ENCODE measurements at places on chromosomes 7 and 10.

DNA sequence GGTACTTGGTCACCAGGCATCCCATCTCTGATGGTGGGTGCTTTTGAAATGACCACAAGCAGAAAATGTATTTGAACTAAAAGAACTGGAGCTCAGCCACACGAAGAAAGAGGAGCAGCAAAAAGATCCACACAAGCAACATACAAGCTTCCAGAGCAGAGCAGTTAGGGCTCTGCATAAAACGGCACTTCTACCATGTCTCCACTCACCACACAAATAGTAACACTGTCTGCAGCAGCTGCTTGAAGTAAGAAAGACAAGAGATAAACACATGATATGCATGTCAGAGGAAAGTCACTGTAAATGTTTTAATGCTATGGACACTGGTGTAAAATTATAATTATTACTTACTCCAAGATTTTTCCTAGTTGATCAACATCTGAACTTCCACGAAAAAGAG, 32.5 kb upstream of the FAM133B start:
- DNase-seq: no peak

GRCh38 chr10:18616337-18616736, 35.0 kb downstream of the NSUN6 start:
- DNase-seq: no peak

DNA sequence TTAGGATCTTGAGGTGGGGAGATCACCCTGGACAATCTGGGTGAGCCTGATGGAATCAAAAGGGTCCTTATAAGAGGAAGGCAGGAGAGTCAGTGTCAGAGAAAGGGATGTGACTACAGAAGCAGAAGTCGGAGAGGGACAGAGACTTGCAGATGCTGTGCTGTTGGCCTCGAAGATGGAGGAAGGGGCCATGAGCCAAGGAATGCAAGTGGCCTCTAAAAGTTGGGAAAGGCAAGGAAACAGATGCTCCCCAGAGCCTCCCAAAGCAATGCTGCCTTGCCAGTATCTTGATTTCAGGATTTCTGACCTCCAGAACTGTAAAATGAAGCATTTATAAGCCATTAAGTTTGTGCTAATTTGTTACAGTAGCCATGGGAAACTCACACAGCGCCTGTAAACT, 165.2 kb downstream of the FANK1 start:
- no peak for DNase-seq

- no peak for DNase-seq
These were observed 163.8 kb downstream of the RGS10 start for GRCh38 chr10:119378737-119379067.

- no peak for DNase-seq
These were observed 100.8 kb downstream of the ANLN start for GRCh38 chr7:36490419-36490830.

- no peak for DNase-seq
These were observed 236.0 kb downstream of the GLRX3 start for GRCh38 chr10:130372222-130372621.

GRCh38 chr7:45681596-45682357, 107.6 kb downstream of the ADCY1 start:
- no peak for DNase-seq

DNA sequence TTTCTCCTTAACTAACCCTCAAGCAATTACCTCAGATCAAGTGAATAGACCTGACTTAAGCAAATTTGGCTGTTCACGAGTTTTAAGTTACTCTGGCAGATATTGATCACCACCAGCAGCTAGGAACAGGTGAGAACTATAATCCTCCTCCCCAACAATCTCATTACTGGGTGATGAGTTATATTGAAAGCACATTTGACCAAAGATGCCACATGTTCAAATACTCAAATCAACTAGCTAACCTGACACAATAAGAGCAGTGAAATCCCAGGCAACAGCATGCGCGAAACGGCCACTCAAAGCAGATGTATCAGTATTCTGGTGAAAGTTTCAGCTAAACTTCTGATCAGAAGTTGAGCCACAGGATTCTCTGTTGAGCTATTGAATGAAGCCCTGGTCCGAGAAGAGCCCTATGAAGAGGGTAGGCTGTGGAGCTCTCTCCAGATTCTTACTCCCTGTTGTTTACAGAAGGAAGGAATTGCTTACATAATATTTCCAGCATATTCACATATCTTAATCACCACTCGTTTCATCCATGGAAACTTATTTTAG, 52.6 kb downstream of the CAV1 start:
- DNase-seq: peak; percentile 89

DNA sequence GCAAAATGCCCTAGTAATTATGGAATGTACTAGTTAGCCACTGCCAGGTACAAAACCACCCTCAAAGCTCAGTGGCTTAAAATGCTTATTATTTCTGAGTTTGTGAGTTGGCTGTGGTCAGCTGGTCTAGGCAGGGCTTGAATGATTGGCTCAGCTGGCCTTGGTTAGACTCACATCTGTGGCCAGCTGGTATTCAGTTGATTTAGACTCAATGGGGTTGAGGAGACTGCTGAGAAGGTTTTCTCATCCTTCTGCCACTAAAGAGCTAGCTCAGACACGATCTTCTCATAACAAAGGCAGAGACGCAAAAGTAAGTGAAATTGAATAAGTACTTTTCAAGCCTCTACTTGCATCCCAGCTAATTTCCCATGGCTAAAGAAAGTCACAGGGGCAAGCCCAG, 57.1 kb upstream of the CYP2C18 start:
- no peak for DNase-seq

GRCh38 chr10:78927257-78927995, 141.3 kb upstream of the ZMIZ1 start:
- no peak for DNase-seq

DNA sequence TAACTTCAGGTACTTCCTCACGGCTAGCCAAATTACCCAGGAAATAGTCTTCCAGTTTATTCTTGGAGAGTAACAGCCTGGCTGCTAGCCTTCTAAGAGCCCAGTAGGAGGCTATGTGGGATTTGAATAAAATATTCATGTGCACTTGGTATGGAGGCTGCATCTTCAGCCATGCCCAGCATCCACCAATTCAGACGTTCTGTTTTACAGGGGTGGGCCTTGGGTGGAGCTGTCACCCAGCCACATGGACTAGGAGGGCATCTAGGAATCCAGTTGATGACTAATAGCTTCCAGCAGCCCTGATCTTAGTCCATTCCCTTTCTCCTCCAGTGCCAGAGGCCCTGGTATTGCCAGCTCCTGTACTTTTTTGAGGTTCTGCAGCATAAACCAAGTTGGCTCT, 66.3 kb upstream of the ZRANB1 start:
- DNase-seq: no peak

- DNase-seq: no peak
These were observed 234.3 kb upstream of the C7orf33 start for GRCh38 chr7:148356303-148356702.

GRCh38 chr7:43753843-43754242, 4.6 kb upstream of the BLVRA start:
- DNase-seq: no peak

GRCh38 chr7:79507131-79507530, 53.7 kb upstream of the MAGI2 start:
- no peak for DNase-seq

- no peak for DNase-seq
These were observed 115.0 kb downstream of the TMEM26 start for GRCh38 chr10:61338146-61338545.

GRCh38 chr10:81759111-81759510, 115.9 kb upstream of the NRG3 start:
- no peak for DNase-seq

GRCh38 chr10:3571310-3571825, 213.6 kb downstream of the KLF6 start:
- DNase-seq: no peak

DNA sequence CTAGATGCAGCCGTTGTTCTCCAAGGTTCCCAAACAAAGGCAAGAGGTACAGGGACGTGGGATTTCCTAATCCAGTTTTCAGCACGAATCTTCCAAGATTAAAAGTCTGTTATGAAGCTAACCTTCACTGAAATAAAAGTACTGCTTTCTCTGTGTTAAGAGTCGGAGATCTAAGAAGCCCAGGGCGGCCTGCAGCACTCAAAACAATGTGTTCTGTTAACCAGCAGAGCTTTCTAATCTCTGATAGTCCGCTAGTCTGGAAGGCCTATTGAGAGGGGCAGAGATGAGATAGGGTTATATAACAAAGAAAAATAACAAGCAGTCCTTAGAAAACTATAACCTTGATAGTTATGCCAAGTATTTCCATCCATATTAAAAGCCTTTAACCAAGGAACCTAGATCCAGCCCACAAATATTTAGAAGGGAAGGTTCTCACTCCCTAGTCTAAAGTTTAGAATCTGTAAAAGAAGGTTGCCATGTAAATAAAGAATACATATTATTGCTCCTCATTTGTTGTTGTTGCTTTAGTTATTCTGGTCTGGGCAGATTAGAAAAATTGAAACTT, 106.3 kb upstream of the SVIL start:
- DNase-seq: no peak

GRCh38 chr7:149855361-149856305, 17.5 kb downstream of the ZNF862 start:
- DNase-seq: no peak

DNA sequence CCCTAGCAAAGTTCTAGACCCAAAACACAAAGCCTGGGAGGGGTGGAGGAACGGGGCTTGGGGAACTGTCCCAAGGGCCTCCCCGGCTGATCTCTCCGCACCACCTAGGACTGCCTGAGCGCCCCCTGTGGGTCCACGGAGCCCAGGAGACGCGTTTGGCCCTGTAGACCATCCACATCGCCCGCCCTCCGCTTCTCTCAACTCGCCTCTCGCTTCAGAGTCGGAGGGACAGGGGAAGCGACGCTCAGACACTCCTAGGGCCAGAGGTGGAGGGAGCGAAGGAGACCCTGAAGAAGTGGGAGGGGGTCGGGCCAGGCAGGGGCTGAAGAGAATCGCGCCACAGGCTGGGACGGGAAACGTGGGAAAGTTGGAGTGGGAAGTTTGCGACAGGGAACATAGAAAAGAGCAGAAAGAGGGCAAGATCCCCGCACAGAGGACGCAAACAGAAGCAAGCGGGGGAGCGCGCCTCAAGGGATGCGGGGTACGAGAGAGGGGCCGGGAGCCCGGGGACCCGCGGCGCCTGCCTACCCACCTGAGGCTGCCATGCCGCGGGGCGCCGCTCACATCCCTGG, 378 bp downstream of the PIK3AP1 start:
- peak; percentile 88 for DNase-seq

- no peak for DNase-seq
These were observed 11.4 kb downstream of the CLDN3 start for GRCh38 chr7:73758581-73759138.

DNA sequence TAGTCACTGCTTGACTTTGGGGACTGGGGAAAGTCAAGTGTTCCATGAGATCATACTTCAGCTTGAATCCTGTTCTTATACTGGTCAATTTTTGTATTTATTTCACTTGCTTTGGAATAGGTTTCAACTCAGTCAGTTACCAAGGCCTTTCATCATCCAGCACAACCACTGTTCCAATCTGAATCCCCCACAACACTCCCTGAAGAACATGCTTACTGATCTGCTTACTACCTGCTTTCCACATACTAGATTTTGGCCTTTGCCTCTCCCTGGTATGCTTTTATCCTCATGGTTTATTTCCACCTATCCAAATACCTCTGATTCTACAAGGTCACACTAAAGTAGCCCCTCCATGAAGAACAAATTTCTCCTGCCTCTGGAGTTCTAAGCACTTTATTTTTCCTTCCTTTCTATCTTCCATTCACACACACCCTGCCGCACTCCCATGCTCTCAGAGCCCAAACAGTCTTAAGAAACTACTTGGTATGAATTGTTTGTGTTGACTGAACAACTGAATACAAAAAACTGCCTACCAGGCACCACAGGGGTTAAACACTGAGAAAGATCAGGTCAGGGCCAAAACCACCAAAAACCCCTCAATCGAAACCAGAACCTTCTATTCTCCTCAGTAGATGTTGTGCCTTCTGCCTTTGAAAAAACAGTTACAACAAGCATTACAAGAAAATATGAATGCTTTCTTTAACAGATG, 178.1 kb downstream of the AVL9 start:
- DNase-seq: no peak

DNA sequence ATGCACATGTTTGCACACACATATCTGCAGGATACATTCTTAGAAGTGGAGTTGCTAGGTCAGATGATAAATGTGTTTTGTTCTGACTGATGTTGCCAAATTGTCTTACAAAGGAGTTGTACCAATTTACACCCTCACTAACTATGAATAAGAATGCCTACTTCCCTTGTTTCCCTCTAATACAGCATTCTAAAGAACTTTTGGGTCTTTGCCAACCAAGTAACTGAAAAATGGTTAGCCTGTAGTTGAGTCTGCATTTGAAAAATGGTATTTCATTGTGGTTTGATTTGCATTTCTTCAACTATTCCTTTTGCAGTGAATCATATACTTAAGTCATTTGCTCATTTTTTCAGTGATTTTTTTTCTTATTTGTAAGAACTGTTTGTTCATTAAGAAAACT, 48.4 kb downstream of the TMEM26 start:
- DNase-seq: no peak

DNA sequence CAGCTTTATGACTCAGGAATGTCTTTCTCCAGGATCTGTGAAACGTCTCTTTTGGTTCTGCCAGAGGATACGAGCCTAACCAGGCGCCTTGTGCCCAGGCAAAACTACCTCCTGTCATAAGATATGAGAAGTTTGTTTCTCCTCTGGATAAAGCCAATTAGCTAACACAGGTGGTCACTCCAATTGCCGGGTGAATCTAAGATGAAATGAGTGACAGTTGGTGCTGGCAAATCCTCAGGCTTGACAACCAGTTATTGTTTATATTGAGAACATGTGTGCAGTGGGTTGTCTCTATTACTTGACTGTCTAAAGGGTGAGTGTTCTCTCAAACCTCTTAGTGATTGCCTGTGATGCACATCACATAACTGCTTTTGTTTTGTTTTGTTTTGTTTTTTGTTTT, 449.1 kb downstream of the XPNPEP1 start:
- DNase-seq: no peak

DNA sequence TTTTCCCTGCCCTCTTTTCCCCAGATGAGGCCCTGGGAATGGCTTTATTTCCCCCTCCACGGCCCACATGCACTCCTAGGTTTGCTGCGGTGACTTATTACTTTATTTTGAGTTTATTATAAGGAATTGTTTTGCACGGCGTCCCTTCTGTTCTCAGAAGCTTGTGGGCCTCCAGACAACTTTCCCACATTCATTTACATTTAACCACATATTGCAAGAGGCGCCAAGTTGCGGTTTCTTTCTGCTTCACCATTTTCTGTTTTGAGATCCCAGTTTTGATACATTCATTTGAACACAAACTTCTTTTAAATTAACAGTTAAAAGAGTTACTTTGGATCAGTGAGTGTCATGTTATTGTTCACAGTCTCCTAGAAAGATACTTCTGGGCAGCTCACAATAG, 532.5 kb upstream of the MGMT start:
- no peak for DNase-seq

DNA sequence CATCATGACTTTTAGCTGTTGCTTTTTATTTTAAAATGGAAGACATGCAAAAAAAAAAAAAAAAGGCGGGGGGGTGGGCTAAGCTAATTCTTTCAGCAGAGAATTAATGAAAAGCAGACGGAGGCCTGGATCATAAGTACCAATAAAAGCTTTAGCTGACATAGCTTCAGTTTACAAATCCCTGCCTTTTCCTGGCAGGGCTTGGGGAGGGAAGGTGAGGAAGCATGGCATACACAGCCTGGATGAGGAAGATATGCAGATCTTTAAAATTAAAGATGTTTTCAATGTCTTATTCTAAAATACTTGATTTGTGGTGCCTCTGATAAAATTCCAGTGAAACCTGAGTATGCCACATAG, 57.0 kb downstream of the ICA1 start:
- no peak for DNase-seq

GRCh38 chr7:7913504-7913903, 55.1 kb upstream of the GLCCI1 start:
- DNase-seq: no peak

All from GM12865 (cell line).